ENCODE measurements at places on chromosomes 1 and 21. TPM values are rescaled to one million over a fixed set of nuclear protein-coding genes. Genes with fewer than 3 reads are reported as not detected.

GRCh38 chr1:76203127-76203526, 128.6 kb downstream of the ST6GALNAC3 start:
- DNase-seq: no peak

DNA sequence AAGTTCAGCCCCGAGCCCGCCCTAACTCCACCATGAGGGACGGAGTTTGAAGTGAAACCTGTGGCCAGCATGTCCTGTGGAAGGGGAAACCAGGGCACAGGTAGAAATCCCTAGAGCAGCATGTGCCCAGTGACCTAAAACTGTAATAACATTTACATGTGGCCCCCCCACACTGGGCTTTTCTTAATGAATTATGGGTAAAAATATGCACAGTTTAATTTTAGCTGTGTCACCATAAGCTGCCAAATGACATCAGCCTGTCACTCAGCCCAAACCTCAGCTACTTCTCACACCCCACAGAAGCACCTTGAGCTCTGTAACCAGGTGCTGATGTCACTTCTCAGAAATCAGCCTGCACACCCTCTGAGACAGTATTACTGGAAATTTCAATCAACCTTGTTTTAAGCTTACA, 50.0 kb upstream of the SLC19A1 start:
- no peak for DNase-seq

DNA sequence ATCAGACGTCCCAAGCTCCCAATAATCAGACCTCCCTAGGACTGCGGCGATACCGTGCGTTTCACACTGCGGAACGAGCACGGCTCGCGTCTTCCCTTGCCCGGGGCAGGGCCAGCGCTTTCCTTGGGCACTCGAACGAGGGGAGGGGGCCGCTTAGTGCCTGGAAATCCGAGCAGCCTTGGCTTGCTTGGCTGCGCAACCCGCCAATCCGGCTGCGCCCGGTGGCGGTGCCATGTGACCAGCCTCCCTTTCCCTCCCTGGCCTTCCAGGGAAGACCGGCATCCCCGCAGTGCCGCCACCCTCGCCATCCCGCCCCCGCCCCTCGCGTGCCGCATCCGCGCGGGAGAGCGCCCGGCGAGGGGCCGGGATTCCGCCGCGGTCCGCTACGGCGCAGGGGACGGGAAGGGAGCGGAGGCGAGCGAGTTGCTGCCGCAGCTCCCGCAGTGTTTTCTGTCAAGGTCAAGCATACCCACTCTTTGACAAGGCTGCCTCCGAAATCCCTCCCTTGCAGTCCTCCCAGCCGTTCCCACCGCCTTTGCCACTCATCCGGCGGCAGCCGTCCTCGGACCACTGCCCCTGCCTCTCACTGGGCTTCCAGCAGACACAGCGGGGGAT, 8.3 kb upstream of the RNF19B start:
- DNase-seq: peak; percentile 83

GRCh38 chr1:85611425-85611824, 30.9 kb downstream of the CCN1 start:
- DNase-seq: no peak

DNA sequence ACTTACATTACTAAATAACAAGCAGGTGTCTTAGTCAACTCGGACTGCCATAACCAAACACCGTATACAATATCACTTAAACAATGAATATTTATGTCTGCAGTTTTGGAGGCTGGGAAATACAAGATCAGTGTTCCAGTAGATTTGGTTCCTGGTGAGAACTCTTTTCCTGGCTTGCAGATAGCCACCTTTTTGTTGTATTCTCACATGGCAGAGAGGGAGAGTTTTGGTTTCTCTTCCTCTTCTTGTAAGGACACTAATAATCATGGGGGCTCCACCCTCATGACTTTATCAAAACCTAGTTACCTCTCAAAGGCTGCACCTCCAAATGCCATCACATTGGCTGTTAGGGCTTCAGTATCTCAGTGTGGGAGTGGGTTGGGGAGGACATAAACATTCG, 82.9 kb upstream of the CACYBP start:
- DNase-seq: no peak

GRCh38 chr1:21536218-21536617, 27.0 kb downstream of the ALPL start:
- no peak for DNase-seq

- DNase-seq: no peak
Observed at GRCh38 chr21:45011911-45012661, 62.3 kb upstream of the ADARB1 start.

- DNase-seq: no peak
Observed at GRCh38 chr1:59543211-59543668, 246.3 kb downstream of the FGGY start.

GRCh38 chr1:211135342-211135950, 1.5 kb upstream of the KCNH1 start:
- no peak for DNase-seq

DNA sequence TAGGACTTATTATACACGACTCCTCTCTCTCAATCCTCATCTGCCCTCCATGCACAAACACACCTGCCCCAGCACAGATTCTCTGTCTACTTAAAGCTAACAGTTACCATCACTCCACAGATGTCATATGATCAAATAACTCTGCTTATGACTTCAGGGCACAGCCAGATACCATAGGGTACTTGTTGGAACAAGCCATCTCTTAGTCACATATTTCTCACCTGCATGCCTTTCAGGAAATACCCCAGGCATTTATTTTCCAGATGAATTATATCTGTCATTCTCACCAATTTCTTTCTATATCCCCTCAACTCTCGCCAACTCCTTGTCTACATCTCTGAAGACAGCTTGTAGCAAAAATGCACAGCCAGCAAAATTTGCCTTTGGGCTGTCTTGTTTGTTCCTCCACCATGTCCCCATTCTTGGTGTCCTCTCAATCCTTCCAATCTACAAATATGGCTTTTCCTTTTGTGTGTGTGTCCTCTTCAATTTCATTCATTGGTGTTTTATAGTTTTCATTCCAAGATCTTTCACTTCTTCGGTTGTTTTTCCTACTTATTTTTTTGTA, 353.9 kb upstream of the CAMK1G start:
- DNase-seq: no peak

DNA sequence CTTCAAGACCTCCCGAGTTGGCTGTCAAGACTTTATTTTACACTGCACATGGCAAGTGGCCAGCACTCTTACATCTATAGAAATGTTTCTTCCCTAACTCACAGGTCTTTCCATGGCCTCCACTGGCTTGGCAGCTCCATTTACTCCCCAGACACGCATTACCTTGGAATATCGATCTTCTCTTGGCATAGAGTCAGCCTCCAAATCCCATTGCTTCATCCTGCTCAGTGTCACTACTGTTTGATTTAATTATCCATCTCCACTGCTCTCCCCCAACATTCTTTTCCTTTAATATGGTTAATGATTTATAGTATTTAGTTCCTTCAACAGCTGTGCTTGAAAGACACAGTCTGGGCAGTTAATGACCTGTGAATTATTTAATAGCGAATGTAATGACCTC, 241.2 kb upstream of the MAP1LC3C start:
- no peak for DNase-seq

DNA sequence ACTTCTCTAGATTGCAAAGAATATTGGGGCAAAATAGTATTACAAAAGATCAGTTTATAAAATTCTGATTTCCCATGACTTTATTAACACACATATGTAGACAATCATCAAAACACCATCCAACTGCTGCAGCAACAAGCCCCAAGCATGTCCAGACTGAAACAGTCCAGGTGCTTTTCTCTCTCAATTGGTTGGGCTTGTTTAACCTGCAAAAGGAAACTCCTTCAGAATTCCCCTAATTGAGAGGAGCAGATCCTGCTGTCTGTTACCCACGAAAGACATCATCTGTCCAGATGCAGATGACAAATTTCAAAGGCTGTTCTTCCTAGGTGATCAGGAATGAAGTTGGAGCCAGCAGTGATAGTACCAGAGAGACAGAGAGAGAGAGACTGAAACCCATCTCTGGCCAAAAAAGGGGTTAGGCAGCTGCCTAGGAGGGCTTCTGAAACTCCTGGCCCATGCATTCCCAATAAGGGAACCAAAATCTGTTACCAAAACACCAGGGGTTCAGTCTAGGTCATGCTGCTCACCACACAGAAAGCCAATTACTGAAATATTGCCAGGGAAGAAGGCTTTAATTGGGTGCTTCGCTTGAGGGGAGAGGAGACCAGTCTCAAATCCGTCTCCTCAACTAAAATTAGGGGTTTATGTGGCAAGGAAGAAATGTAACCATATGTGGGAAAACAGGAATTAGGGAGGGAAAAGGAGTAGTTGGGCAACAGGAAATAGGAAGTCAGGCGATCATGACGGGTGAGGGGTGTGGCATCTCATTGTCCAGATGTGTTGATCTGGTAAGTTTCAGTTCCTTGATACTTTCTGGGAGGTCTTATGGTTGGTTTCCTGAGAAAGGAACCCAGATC, 34.7 kb upstream of the RGL1 start:
- no peak for DNase-seq

- DNase-seq: no peak
Observed at GRCh38 chr21:33071770-33072306, 1.9 kb downstream of the OLIG1 start.

DNA sequence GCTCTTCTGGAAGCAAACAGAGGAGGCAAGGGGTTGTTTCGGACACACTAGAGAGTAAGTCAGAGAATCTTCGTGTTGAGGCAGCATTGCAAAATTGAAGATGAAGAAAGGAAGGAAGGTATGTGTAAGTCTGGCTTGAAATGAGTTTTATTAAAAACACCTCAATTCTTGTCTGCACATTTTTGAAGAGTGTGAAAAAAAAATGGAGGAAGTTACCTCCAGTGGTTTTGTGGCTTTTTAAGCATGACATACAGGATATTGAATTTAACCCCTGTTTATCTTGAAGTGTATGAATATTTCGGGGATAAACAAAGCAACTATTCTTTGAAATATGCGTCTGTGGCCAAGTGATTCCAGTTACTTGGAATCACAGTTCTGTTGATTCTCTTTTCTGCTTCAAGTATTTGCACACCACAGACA, 203.2 kb upstream of the SGIP1 start:
- no peak for DNase-seq

GRCh38 chr1:108097018-108097417, 103.1 kb downstream of the SLC25A24 start:
- no peak for DNase-seq

DNA sequence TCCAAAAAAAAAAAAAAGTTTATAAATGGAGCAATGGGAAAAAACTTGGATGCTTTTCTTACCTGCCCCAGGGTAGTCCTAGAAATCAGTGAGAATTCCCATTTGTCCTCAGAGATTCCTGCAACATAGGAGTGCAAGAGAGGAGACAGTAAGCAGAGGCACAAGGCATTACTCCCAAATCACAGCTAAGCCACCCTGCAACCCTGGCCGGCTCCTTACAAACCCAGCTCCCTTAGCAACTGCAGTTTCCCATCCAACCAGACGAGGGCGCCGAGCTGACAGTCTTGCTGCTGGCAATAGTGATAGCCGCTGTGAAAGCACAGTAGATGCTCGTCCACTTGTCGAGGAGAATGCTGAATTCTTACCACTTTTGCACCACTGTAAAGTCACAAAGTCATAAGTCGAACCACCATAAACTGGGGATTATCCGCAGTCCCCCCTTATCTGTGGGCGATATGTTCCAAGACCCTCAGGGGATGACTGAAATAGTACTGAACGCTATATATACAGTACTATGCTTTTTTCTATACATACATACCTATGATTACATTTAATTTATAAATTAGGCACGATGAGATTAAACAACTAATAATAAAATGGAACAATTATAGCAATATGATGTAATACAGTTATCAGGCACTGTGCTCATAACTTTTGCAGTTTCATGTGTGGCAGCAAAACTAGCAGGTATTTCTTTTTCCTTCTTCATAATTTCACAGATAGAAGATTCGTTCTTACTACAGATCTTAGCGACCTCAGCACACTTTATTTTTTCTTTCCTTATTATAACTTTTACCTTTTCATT, 6.0 kb upstream of the PITHD1 start:
- no peak for DNase-seq

DNA sequence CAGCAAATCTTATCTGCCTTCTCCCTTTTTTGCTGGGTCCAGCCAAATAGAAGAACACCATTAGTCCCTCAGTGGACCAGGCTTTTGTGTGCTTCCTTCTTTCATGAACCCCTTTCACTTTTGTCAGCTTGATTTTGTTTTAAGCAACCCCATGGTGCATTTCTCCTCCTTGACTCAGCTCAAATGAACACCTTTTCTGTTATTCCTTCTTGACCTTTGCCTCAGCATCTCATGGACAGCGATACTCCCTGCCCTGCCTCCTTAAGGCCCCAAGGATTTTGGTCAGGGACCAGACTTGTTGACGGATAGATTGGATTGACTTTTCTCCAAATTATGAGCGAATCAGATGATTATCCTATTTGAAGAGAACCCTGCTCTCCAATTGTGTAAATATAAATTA, 356.6 kb upstream of the USP24 start:
- DNase-seq: no peak

DNA sequence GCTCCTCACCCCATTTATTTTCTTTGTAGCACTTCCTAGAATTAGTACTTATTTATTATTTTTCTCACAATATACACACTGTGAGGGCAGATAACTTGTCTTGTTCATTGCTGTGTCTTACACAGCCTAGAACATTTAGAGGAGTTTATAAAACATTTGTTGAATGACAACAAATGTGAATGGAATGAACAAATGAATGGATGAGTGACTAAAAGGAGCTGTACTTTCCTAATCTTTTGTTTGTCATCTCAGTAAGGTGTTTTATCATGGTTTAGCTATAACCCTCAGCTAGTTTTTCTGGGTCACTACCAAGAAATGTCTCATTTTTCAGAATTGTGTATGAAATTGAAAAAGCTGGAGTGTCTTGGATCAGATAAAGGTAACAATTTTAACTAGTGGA, 239.3 kb upstream of the KCNK2 start:
- DNase-seq: no peak

DNA sequence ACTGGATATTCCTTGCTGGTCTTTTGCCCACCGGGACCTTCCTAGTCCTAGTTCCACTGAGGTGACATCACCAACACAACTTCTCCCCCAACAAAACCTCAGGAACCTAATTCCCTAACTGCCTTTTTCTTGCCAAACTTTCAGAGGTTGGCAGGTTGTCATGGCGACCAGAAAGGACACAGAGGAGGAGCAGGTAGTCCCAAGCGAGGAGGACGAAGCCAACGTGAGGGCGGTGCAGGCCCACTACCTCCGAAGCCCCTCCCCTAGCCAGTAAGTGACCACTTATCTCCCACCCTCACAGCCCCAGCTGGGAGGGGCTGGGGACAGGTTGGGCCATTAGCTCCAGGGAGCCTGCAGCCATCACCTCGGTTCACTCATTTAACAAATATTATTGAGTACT, 815 bp downstream of the STYXL2 start:
- DNase-seq: no peak

GATAD2B gene
- total RNA-seq: 15.5 TPM

TADA1 gene
- total RNA-seq: 66.9 TPM

IL24 gene
- under 0.01 TPM for total RNA-seq

LCE2C gene
- total RNA-seq: not detected

SH3BGR gene
- 1.6 TPM for total RNA-seq

SEC16B gene
- not detected for total RNA-seq

IL20 gene
- not detected for total RNA-seq

GORAB gene
- total RNA-seq: 14.3 TPM

ALPL gene
- total RNA-seq: 4.9 TPM

TAS1R3 gene
- 0.41 TPM for total RNA-seq

EPHA2 gene
- 1.2 TPM for total RNA-seq

INAVA gene
- total RNA-seq: 0.82 TPM

LDLRAD1 gene
- not detected for total RNA-seq

PCSK9 gene
- total RNA-seq: 4.1 TPM

Measured in frontal cortex (tissue), 4 donors.